ENCODE measurements at places on chromosomes 6 and 20.

- no peak for DNase-seq
Measured at GRCh38 chr6:44228031-44228430, 4.6 kb downstream of the SLC29A1 start.

DNA sequence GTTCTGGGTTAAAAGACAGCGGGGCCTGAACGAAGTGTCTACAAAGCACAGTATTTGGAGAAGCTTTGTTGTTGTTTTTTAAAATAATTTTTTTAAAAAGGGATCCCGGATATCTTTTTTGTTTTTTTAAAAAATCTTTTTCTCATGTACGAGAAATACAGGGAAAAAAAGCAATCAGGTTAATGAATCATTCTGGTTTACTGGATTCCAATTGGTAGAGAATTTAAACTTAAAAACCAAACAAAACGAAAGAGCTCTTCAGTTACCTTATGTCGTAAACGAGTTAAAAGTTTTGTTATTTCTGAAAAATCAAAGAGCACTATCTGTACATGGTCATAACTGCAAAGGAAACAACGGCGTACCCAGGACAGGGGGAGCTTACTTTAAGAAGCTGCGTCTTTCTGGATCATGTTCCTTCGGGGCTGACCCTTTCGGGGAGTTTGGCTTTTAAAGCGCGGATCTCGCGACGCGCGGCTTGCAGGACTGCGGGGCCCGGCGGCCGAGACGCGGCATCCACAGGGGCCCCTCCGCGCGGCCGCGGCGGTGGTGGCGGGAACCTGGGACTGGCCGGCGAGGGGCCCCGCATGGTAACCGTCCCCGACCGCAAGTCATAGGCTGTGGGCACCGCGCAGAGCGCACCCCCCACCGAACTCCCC is 927 bp downstream of the IL20RA start:
- DNase-seq = peak; percentile 16

GRCh38 chr20:2524709-2525506 is 11.5 kb upstream of the TMC2 start:
- peak; percentile 41 for DNase-seq

DNA sequence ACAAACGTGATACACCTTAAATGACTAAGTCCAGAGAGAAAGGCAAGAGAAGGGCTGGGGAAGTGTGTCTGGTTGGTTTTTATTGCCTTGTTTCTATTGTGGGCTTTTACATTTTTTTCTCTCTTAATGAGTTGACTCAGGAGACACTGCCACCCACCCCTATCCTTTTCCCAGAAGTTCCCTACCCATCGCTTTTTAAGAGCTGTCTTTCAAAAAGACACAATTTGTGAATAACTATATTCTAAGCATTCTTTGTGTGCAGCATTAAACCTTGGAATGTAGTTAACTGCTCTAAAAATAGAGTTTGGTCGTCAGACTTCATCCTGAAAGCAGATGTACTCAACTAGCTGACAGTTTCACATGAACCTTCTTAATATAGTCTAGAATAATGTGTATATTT is 174.9 kb downstream of the ISM1 start:
- DNase-seq = no peak

DNA sequence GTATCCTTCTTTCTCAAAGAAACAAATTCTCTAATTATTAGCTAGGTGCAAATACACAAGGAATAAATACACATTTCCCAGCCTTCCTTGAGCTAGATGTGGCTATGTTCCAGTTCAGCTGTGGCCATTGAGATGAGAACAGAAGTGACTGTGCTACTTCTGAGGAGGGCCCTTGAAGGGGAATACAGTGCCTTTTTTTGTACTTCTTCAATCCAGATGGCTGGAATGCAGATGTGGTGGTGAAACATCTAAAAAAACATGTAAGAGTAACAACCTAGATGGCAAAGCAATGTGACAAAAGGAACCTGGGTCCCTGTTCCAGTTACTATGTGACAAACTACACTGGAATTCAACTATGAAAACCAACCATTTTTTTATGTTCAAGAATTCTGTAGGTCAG is 115.4 kb upstream of the DST start:
- DNase-seq = no peak

GRCh38 chr6:130787726-130788500 is 39.3 kb upstream of the SMLR1 start:
- no peak for DNase-seq

DNA sequence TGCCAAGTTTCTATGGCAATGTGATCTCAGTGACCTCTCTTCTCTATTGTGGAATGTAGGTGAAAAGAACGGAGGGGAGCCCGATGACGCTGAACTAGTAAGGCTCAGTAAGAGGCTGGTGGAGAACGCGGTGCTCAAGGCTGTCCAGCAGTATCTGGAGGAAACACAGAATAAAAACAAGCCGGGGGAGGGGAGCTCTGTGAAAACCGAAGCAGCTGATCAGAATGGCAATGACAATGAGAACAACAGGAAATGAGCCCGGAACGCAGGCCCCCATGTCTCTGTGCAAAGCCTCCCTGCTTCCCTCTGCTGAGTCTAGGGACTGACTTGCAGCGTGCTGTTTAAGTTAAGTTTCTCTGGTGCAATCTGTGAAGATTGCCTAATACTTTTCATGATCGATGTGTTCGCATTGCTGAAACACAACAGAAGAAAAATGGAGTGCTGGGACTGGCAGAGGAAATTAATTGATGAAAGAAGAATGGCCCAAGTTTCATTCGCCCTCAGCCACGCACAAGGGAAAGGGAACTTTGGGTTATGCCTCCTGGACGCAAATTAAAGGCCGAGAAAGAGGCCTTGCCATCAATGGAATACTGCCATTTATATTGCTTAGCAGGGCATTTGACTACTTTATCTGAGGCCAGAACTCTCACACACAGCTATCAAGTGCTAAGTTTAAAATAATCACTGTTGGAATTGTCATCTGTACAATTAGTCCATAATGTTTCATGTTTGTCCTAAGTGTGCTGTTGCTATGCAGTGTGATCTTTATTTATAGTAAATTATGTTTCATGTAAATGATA is 146.4 kb downstream of the AKAP7 start:
- DNase-seq = peak; percentile 84

GRCh38 chr20:25745100-25745499 is 48.4 kb upstream of the ZNF337 start:
- no peak for DNase-seq

DNA sequence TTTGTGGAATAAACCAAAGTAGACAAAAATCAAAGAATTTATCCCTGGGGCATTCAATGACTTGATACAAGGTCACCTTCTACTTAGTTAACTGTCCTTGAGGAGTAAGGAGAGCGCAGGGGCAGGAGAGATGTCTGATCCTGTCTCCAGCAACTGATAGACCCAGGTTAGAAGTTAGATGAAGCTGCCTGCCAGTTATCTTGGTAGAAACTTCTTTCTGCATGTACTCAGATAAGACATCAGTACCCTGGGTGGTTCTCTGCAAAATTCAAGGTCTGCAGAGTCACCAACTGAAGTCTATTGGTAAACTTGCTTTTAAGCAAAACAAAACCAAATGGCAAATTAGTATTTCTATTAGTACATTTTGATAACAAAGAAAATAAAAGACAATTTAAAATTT is 2.7 kb downstream of the SGK1 start:
- DNase-seq = no peak

GRCh38 chr6:14735956-14736486 is 509.8 kb upstream of the JARID2 start:
- DNase-seq = peak; percentile 74

GRCh38 chr6:128738112-128738511 is 144.8 kb upstream of the LAMA2 start:
- DNase-seq = no peak

GRCh38 chr6:158832026-158832425 is 12.9 kb upstream of the EZR start:
- no peak for DNase-seq

DNA sequence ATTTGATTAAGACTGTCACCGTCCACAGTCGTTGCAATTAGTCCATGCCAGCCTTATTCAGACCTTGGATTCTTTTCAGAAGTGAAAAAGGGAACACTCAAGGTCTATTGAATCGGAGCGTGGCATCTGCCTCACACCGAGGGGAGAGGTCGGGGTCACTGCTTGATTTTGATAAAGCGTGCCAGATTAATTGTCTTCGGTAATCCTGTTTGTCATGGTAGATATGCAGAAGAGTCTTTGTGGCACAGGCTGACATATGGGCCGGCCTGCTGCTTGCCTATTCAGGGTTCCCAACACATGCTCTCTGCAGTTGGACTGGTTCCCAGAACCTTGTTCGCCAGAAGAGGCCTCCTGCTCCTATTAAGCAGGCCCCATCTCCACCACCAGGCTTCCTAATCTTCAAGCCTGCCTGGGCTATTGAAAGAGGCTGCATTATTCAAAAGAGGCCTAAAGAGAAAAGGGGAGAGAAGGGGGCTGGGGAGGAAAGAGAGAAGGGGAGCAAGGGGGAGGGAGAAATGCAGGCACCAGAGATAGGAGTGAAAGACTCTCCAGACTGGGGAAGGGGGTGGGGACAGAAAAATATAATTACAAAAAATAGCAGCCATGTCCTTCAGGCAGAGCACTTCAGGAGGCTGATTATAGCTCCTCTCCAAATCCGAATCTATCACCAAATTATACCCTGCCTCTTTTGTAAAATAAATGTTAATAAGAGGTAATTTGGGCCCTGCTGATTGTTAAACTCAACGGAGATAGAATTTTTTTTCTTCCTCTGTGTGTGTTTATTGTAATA is 611.3 kb downstream of the HDGFL1 start:
- DNase-seq = no peak

Measured in activated naive CD4-positive, alpha-beta T cell treated with anti-CD3 and anti-CD28 coated beads for 36 hours (primary cell).